ENCODE measurements at places on chromosomes 2 and 18.
A peak's percentile ranks its signal among the peaks of the same experiment; 100 is the strongest.

- peak; percentile 57 for DNase-seq
Measured at GRCh38 chr18:59631583-59632181, 65.5 kb downstream of the CCBE1 start.

DNA sequence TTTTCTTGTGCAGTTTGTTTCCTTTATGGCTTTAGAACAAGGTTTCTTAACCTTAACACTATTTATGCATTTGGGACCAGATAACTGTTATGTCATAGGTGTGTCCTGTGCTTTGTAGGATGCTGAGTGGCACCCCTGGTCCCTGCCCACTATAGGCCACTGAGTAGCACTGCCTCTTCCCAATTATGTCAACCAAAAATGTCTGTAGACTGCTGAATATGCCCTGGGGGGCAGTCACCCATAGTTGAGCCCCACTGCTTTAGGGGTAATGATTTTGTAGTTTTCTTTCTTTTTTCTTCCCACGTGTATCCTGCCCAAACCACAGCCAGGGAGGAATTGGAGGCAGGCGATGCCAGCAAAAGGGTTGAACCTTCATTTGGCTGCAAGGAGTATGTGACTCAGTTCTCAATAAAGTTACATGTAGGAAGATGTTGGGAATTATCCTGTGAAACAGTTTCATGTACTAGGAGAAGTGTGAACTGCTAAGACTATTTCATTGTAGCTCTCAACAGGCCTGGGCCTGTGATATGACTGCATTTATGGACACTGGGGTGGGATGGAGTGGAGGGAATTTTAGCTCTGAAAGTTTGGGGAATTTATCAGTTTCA is 65.7 kb downstream of the FMNL2 start:
- DNase-seq: no peak

DNA sequence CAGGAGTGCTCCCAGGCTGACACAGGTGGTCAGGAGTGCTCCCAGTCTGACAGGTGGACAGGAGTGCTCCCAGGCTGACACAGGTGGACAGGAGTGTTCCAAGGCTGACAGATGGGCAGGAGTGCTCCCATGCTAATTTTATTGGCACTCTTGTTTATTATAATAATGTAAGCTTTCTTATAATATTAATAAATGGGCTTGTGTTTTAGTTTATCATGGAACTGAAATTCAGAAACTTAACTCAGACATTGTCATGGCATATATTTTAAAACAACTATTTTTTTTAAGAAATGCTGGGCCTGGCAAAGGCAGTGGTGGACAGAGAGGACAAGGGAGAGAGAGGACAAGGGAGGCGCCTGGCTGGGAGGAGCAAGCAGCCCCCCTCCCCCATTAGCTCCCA is 18.7 kb downstream of the ANO7 start:
- DNase-seq: no peak

- DNase-seq: no peak
Measured at GRCh38 chr2:168607992-168608391, 151.9 kb downstream of the CERS6 start.

GRCh38 chr18:40120796-40121391 is 1834.1 kb upstream of the PIK3C3 start:
- DNase-seq: no peak

DNA sequence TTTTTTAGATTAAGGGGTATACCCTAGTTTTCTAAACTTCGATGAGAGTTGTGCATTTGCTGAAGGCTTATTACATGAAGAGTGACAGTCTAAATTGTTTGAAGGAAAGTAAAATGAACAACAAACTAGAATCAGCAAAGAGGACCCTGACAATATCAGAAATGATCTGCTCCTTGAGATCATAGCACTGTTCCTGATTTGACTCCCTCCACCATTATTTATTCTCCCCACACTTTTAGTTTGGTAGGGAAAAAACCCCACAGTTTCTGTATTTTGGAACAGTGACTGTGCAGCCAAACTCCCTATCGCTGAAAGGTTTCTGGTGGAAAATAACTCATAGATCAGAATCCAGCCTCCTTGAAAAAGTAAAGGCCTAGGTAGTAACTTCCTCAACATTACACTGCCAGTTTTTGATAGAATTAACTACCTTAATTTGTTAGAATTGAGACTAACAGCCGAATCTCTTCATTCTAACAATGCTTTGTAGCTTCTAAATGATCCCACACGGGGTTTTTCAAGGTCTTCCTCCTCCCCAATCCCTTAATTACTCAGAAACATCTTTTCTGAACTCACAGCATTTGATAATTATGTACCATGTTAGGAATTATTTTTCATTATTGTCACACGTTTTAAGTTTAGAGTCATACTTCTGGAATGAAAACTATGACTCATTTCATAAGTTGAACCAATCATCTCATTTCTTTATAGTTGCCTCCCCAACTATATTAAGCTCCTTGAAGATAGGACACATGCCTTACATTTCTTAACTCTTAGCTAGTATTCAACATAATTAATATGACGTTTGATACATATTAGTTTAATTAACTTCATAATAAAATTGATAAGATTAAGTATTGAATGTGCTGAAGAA is 2.9 kb downstream of the MYL12A start:
- DNase-seq: no peak

GRCh38 chr2:100845141-100845991 is 25.4 kb downstream of the NPAS2 start:
- DNase-seq: no peak

GRCh38 chr2:46486436-46486835 is 7.1 kb downstream of the TMEM247 start:
- no peak for DNase-seq

DNA sequence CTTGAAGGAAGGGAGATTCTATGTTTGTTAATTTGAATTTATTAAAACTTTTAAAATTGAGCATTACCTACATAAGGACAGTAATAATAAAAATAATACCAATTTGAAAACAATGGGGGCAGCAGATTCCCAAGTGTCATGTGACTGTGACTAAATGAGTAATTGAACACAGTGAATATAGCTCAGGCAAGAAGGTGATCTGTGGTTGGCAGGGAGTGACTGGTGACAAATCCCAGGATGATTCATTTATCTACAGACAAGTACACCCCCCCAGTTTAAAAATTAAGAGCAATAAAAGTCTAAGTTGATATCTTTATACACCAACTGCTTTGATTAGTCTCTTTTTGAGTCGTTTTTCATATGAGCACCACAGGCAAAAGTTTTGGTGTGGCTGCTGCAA is 299.5 kb downstream of the ARHGAP15 start:
- DNase-seq: no peak
